Retinal pigment epithelial cell (primary cell): ENCODE measurements at places on chromosomes 4 and X.

DNA sequence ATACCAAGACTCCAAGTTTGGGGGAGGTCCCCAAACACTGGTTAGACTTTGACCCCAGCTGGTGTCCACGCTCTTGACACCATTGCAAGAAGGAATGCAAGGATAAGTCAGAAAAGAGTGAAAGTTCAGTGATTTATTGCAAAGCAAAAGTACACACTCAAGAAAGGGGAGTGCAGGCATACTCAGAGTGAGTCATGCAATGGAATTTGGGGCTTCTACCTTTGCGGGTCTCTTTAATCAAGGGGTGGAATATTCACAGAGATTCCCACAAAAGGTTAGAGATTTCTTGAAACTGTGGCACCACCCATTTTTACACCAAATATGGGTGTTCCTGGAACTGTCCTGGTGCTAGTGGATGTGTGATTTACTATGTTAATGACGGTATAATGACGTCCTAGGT lies 5.2 kb upstream of the SMIM10L2A start:
- DNase-seq: no peak

DNA sequence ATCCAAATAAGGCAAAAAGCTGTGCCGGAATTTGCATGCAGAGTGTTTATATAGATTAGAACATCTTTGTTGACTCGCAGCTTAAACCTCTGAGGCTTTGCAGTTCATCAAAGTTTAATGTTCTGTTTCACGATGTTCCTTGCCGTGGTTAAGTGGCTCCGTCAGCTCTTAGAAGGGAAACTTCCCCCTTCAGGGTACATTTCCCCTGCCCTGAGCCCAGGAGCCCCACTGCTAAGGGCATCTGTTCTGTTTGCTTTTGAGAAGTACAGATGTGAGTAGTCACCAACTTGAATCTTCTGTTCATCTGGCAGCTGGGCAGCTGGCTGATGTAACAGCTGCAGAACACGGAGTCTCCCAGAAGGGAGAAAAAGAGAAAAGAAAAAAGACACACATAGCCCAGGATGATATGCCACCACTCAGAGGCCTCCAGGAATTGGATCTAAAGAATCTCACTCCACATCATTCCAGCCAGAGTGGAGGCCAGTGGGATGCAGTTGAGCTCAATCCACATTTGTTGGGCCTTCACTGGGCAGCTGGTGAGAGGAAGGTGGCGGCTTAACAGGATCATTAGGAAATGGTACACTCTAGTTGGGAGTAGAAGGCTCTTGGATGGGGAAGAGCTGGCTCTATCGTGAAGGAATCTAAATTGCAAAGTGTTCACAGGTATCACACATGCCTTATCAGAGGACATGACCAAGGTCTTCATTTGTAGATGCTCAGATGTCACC lies 178.7 kb upstream of the RBPJ start:
- no peak for DNase-seq

DNA sequence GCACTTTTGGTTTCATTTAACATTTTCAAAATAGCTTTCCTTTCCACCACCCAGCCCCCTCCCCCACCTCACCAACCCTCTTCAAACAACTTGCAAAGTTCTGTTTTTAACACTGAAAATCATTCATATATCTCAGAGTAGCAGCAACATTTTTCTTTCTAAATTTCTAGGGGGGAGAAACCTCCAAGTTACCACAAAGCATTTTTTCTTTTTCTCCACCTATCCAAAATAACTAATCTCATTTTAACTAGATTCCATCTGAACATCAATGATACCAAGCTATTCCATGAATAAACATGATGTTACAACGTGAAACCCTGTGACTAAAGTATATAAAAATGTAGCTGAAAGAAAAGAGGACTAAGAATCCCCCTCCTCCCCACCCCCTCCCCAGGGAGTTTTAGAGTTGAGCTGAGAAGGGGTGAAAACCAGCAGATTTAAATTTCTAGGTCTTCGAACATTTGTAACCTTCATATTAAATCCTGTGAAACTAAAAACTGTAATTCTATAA lies 5.2 kb downstream of the LDB2 start:
- DNase-seq: no peak

GRCh38 chr4:104881136-104881886 lies 265.4 kb upstream of the TET2 start:
- no peak for DNase-seq
